ENCODE measurements at places on chromosomes 6 and 20.

GRCh38 chr6:73558624-73559398 lies 38.0 kb upstream of the EEF1A1 start:
- DNase-seq, result no peak

DNA sequence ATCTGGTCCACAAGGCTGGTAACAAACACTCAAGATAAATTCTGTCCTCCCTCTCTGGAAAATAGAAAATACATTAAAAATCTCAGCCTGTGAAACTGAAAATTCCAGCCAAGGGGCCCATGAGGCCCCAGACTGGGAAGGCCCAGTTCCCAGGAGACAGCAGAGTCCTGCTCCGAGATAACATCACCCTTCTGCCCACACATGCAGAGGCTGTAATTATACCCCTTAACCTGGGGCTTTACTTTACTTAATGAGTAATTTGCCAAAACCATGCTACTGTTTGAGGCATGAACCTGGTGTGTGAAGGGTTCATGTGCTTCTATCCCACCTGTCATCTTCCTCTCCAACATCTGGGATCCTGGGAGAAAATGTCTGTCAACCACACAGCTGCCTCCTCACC lies 398.9 kb upstream of the SULF2 start:
- DNase-seq, result no peak

GRCh38 chr6:32133786-32134185 lies 3.7 kb upstream of the FKBPL start:
- no peak for DNase-seq

DNA sequence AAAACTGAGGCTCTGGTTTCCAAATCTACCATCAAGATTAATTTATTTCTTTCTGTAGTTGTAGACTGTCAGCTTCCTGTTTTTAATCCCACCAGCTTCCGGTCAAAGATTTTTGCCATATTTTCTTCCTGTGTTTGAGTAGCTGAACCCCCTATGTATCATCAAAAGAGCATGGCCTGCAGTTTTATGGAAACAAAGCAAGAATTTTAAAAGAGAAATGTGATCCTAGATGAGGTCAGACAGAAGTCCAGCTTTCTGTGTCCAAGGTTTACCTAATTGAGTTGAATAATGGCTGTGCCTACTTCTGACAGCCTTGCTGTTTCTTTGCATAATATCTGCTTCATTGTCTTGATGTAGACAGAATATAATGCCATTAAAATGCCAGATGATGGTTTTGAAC lies 163.7 kb downstream of the CARMIL1 start:
- no peak for DNase-seq

- no peak for DNase-seq
These were observed 18.6 kb downstream of the LRP11 start for GRCh38 chr6:149845549-149845948.

GRCh38 chr20:17872959-17873358 lies 95.6 kb downstream of the SNX5 start:
- DNase-seq, result no peak

DNA sequence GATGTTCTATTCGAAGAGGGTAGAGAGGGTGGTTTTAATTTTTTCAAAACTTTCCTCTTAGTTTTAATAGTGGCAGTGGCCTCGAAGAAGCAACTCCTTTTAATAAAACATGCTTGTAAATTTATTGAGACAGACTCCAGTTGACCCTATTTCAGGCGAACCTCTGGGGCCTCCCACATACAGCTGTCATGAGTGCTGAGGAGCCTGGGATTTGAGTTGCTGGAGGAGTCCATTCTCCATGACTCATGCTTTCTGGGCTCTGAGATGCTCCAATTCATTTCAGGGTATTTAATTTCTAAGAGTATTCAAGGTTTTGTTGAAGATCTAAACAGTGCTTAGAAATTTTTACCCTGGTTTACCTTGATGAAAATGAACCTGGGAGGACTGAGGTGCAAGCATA lies 580.4 kb downstream of the CBLN4 start:
- DNase-seq, result no peak

DNA sequence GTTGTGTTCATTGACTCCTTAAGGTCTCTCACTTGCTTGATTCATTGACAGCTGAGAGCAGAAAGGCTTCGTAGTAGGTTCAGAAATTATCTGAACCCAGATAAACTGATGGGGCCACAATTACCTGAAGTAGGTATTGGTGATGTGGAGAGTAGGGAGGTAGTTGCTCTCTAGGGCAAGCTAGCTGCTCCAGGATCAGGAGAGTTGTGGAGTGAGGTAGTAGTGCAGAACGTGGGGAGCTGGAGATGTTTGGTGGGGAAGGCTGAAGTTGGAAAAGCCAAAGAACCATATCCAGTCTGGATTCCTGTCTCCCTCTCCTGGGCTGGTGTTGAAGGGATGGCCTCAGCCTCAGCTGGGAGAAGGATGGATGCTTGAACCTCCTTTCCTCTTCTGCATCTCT lies 15.9 kb downstream of the TJAP1 start:
- DNase-seq, result no peak

GRCh38 chr6:124868481-124868880 lies 93.8 kb upstream of the RNF217 start:
- DNase-seq, result no peak

- no peak for DNase-seq
These were observed 620.1 kb downstream of the HTR1B start for GRCh38 chr6:76843054-76843822.

DNA sequence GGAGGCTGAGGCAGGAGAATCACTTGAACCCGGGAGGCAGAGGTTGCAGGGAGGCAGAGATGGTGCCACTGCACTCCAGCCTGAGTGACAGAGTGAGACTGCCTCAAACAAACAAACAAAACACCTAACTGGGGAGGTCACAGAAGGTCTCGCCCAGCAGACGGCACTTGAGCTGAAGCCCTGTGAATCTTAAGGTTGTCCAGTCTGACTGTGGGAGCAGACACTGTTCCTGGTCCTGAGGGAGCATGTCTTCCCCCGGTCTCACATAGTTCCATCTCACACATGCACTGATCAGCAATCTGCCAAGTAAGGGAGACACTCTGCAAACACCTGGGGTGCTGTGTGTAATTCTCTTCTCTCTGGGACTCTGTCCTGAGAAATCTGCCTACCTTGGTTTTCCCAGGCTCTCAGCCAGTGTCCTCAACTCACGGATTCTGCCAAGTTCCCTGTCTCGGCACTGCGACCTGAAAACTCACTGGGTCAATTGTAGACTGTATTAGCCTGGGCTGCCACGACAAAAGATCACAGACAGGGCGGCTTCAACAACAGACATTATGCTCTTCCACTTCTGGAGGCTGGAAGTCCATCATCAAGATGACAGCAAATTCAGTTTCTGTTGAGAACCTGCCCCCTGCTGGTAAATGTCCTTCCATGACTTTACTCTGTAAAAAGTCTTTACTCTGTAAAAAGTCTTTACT lies 94.3 kb downstream of the JPH2 start:
- DNase-seq, result peak; percentile 17

GRCh38 chr6:39051399-39052122 lies 3.0 kb downstream of the GLP1R start:
- no peak for DNase-seq

DNA sequence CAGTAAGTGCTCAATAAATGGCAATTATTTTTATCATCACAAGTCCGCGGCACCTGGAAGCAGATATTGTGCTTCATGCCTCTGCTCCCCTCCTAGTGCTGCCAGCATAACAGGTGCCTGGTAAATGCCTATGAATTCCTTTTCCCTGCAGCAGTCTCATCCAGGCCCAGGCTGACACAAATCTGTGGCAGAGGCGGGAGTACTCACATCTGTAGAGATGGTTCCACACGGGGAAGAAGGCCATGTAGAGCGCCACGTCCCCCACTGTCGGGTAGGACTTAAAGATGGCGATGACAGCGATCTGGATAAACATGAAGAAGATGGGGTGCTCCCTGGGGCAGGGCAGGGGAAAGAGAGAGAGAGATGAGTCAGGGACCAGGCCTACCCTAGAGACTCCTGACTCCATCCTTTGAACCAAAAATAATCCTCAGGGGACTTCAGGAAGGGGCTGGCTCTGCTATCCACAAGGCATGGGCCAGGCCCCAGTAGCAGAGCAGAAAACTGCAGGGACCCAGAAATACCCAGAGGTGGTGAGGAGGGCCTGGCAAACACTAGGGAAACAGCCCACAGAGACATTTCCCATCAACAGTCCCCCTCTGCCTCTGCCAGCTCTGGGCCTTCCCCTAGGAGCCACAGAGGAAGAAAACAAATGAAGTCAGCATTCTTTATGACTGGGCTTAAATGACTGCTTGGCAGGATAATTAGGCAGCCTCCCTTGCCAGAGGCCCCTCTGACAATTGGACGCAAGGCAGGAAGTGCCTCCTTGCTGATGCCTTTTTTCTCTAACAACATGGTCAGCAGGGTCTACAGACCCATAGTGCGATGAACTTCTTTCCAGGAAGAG lies 23.0 kb downstream of the MAP1LC3A start:
- DNase-seq, result no peak

- DNase-seq, result no peak
These were observed 944.7 kb downstream of the PHF3 start for GRCh38 chr6:64580346-64580745.

- DNase-seq, result no peak
These were observed 16.6 kb upstream of the FBXO9 start for GRCh38 chr6:53048431-53049195.

DNA sequence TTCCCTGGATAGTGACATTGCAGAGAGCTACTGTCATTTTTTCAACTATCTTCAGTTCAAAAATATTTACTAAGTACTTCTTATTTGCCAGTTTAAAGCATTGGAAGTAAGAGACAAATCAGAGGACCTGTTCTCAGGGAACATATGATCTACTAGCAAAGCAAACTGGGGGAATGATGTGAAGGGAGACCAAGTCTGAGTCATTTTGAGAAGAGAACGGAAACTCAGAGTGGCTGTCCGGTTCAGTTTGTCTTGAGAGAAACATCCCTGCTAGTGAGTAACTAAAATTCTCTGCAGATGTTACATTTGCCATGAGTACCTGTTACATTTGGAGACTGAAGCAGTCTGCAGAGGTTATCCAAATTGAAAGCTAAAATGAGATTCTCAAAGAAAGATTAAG lies 118.3 kb downstream of the KCNQ5 start:
- no peak for DNase-seq

- no peak for DNase-seq
These were observed 20.8 kb upstream of the ERVFRD-1 start for GRCh38 chr6:11132194-11132888.

- DNase-seq, result no peak
These were observed 10.1 kb upstream of the AKAP12 start for GRCh38 chr6:151229401-151230276.

- DNase-seq, result no peak
These were observed 40.5 kb downstream of the IPCEF1 start for GRCh38 chr6:154316131-154316530.

DNA sequence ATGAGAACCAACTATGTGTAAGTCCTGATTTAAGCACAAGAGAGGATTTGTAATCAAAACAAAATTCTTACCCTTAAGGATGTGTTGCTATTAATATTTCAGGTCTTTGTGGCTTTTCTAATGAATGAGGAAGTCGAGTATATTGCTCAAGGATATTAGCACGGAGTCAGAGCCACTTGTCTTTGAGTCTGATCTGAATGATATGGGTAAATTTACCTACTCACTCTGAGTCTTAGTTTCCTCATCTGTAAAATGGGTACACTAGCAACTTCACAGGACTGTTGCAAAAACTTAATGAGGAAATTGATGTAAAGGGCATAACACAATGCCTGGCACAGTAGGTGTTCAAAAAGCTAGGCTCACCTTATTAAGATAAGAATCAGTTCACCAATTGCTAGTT lies 30.0 kb upstream of the QKI start:
- DNase-seq, result no peak

All from NCI-H526 (cell line).